Right ventricle myocardium superior (tissue), 1 donor: ENCODE measurements at places on chromosomes 12 and 14. TPM values are rescaled to one million over a fixed set of nuclear protein-coding genes. Genes with fewer than 3 reads are reported as not detected.

The DYNC1H1 gene
- total RNA-seq, result 384 TPM

DNA sequence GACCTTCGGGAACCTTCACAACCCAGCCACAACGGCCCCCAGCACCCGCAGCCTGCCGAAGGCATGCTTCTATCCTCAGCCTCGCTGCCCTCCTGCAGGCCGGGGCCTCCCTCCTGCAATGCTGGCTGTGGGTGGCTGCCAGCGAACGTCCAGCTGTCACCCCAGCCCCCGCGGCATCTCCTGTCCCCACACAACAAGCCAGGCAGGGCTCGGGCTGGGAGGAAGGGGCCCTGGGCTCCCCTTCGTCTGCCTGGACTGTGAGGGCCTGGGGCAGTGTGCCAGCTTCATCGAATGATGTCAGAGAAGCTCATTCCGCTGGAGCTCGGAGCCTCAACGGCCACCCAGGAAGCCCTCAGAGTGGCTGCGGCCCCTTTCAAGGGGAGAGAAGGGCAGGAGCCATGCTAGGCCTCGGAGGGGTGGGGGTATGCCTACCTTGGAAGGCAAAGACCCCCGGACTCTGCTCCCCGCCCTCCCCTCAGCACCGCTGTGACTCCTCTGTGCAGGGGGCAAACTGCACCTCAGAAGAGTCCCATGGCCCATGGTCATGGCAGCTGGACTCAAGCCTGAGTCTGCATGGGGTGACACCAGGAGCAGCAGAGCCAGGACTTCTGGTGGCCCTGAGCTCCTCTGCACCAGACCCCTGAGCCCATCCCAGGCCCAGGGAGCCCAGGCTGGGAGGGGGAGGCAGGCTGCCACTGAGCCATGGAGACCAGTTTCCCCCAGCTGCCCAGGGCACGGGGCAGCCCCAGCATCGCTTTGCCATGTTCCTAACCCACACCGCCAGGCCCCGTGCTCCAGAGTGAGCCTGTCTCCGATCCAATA, 24.7 kb upstream of the C14orf180 start:
- no peak for DNase-seq

The KCNC2 gene
- not detected for total RNA-seq

The TEX22 gene
- 1.9 TPM for total RNA-seq
